ENCODE measurements at places on chromosomes 2 and 18.
A peak's percentile ranks its signal among the peaks of the same experiment; 100 is the strongest.

- no peak for DNase-seq
Measured at GRCh38 chr18:58361212-58361611, 267.7 kb downstream of the ALPK2 start.

DNA sequence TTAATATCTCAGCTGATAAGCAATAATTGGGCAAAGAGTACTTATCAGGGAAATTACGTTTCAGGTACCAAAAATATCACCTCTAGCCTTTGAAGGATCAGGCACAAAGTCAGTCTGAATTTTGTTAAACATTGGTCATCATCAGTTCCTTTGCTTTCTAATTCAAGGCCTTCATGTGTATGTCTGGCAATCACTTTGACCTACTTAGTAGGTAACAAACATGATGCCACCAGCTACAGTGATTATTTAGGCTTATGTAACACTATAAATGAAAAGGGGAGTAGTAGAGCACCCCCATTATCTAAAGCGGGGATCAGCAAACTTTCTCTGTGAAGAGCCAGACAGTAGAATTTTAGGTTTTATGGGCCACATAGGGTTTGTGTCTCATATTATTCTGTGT lies 75.1 kb downstream of the RTN4 start:
- DNase-seq, result no peak

GRCh38 chr2:42931818-42932195 lies 139.4 kb upstream of the HAAO start:
- no peak for DNase-seq

DNA sequence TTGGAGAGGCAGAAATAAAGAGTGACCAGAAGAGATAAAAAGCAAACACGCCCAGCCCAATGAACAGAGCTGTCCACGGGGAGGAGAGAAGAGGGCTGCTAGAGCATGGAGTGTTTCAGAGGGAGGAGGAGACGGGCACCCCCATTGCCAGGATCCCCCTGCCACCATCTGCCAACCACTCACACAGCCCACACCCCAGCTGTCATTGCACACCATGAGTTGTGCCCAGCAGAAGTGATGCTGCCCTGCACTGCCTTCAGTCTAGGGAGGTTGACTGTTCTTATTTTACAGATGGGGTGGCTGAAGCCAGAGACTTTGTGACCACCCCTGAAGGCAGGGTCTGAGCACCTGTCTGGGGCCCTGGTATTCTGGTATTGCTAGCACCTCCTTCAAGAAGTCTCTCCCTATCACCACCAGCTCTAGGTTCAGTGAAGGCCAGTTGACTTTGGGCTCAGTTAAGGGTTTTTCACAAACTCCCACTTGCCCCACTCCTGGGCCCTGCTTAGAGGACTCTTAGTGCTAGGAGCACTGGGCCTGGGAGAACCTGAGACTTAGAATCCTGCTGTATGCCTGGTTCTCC lies 2.4 kb downstream of the FABP1 start:
- DNase-seq, result no peak

GRCh38 chr2:226772389-226773179 lies 27.0 kb downstream of the IRS1 start:
- DNase-seq, result no peak

GRCh38 chr2:81551040-81551634 lies 1246.6 kb upstream of the LRRTM1 start:
- no peak for DNase-seq

GRCh38 chr2:140586379-140586778 lies 1544.4 kb downstream of the LRP1B start:
- peak; percentile 4 for DNase-seq

DNA sequence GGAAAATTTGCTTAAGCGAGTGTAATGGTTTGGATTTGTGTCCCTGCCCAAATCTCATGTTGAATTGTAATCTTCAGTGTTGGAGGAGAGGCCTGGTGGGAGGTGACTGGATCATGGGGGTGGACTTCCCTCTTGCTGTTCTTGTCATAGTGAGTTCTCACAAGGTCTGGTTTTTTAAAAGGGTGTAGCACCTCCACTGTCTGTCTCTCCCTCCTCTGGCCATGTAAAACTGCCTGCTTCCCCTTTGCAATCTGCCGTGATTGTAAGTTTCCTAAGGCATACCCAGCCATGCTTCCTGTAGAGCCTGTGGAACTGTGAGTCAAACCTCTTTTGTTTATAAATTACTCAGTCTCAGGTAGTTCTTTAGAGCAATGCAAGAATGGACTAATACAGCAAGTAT lies 6.6 kb downstream of the YIPF4 start:
- no peak for DNase-seq

DNA sequence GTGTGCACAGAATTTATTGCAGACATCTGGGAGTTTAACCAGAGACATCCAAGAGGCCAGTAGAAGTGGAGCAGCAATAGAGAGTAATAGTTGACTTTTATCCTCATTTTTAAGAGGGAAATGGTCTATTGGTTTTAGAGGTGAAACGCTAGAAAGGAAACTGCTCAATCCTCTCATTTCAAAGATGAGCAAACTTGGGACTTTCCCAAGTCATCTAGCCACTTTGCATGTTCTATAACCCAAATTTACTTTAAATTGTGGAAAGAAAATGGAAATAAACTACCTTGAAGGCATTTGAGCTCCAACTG lies 601.7 kb downstream of the ARHGAP15 start:
- no peak for DNase-seq

GRCh38 chr2:207472343-207473048 lies 57.3 kb upstream of the CREB1 start:
- DNase-seq, result no peak

- no peak for DNase-seq
Measured at GRCh38 chr18:48838166-48838775, 112.5 kb downstream of the SMAD7 start.

- no peak for DNase-seq
Measured at GRCh38 chr18:24918257-24918656, 433.7 kb downstream of the ZNF521 start.

- DNase-seq, result no peak
Measured at GRCh38 chr2:219247678-219248642, 2.7 kb downstream of the STK16 start.

GRCh38 chr2:144456680-144457079 lies 63.2 kb downstream of the ZEB2 start:
- no peak for DNase-seq

GRCh38 chr2:20584399-20585358 lies 66.2 kb downstream of the HS1BP3 start:
- no peak for DNase-seq

GRCh38 chr18:58831606-58832005 lies 33.1 kb upstream of the ZNF532 start:
- no peak for DNase-seq

DNA sequence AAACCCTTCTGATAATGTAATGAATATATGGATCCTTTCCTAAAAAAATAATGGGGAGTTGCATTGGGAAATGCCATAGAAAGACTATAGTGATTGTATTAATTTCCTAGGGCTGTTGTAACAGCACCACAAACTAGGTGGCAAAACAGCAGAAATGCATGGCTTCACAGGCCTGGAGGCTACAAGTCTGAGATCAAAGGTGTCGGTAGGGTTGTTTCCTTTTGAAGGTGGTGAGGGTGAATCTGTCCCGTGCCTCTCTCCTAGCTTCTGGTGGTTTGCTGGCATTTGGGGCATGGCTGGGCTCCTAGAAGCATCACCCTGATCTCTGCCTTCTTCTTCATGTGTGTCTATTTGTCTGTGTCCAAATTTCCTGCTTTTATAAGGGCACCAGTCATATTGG lies 149.7 kb downstream of the INHBB start:
- no peak for DNase-seq

DNA sequence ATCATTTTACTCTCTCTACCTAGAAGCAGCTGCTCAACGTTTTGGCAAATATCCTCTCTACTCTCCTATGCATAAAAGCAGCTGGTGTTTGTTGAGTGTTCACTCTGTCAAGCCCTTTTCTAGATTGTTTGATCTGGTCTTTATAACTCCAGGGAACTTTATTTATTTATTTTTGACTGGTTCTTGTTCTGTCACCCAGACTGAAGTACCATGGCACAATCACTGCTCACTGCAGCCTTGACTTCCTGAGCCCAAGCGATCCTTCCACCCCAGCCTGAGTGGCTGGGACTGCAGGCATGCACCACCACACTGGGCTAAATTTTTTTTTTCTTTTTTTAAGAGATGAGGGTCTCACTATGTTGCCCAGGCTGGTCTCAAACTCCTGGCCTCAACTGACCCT lies 12.7 kb downstream of the CATIP start:
- DNase-seq, result no peak

- no peak for DNase-seq
Measured at GRCh38 chr18:31268985-31269406, 49.0 kb upstream of the DSG1 start.

DNA sequence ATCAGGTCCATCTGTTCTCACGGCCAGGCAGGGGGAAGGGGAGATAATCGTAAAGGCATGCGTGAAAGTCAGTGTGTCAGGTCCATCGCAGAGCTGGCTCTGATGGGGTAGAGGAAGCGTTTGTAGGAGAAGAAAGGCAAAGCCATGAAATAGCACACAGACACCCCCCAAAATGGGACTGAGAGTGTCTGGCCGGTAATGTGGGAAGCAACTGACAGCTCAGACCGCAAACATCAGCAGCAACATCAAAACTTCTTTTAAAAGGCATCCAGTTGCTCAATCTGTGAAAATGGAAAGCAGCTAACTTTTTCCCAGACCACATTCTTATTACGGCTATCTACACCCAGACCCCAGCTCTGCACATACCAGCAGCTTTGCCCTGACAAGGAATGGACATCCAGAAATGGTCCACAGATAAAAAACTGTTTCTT lies 232.6 kb downstream of the EN1 start:
- DNase-seq, result no peak

GRCh38 chr2:218162814-218163213 lies 3.9 kb downstream of the CXCR1 start:
- DNase-seq, result no peak

GRCh38 chr2:73156539-73157124 lies 43.9 kb upstream of the RAB11FIP5 start:
- DNase-seq, result peak; percentile 50

- no peak for DNase-seq
Measured at GRCh38 chr2:187297801-187298200, 150.3 kb downstream of the CALCRL start.

DNA sequence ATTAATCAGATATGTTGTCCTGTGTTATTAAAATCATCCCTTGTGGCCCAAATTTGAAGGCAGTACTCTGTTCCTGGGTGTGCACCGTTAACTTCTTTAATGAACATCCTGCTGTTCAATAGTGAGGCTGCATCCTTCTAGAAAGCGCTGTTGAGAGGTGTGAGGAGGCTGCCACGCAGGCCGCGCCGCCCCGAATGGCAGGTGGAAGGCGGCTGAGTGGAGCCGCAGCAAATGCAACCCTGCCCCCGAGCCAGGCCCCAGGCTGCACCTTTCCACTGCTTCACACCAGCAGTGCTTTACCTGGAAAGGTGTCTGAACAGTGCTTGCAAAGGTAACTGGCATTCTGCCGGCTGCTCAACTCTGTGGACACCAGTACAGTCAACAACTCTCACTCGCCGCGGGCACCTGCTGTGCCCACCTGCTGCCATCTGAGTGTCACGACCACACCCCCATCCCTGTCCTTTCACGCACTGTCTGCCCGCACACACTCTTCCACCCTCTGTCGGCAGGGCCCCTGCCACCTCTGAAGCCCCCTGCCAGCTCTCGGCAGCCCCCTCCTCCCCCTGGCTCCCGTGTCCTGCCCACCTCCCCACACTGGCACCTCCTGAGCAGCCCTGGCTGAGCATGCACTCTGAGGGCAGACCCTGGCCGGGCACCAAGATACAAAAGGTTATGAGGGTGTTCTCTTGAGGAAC lies 70.9 kb downstream of the ODC1 start:
- DNase-seq, result no peak

- no peak for DNase-seq
Measured at GRCh38 chr2:182715121-182715891, 751 bp upstream of the DNAJC10 start.

DNA sequence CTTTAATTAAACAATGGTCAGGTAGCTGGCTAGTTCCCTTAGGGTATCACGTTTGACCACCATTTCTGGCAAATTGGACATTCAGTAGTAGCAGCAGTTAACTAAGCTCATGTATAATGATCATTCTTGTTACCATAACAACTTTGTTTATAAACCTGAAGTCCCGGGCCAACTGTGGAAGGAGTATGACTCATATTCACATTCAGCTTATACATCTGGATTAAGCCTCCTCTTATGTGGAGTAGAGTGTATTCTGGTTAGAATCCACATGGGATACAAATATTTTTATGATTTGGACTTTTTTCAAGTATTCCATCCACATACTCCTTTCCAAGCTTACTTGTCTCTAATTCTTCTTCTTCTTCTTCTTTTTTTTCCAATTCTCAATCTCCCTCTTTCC lies 70.3 kb upstream of the ZSWIM2 start:
- no peak for DNase-seq

DNA sequence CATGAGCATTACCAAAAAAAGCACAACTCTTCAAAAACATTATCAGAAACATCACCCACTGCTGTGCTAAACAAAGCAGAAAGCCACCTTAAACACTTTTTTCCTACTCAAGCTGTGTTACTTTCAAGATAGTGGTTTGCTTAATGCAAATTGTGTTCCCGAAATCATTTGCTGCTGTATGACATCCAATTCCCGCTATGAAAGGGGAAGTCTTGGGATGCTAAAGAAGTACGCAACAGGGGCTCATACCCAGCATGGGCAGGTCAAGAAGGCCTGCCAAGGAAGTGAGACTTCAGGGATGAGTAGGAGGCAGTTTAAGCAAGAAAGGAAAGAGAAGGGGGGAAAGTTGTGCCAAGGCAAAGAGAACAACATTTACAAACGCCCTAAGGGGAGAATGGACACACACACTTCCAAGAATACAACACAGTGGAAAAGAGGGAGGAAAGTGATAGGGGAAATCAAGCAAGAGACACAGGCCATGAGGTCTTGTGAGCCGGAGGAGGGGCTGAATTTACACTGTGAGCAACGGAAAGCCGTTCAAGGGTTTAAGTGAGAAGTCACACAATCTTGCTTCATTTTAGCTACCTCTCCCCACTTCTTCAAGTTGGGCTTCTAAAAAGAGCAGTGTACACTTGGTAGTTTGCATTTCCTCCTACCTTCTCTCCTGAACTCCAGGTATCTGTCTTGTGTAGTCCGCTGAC lies 4.0 kb downstream of the PTPN2 start:
- no peak for DNase-seq

All from neural crest cell (in vitro differentiated cells).